ENCODE measurements at places on chromosomes 12 and 14.

- DNase-seq: no peak
Observed at GRCh38 chr14:71591929-71592328, 340.3 kb upstream of the RGS6 start.

DNA sequence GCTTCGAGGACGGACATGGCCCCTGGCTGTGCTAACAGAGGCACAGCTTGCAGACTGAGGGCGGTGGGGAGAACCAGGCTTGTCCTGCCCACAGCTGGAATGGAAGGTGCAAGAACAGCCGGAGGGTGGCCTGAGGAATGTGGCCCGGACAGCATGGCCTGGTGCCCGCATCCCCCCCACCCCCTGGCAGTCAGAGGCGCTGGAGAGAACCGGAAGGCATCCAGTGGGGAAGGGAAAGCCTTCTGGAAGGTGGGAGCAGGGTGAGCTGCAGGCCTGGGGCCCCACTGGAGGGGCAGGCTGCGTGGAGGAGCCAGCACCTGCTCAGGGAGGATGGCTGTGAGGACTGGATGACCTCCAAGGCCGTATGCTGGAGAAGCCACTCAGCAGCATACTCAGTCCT is 8.1 kb upstream of the CYP46A1 start:
- DNase-seq: no peak

GRCh38 chr12:131738196-131738595 is 27.3 kb downstream of the SFSWAP start:
- no peak for DNase-seq

DNA sequence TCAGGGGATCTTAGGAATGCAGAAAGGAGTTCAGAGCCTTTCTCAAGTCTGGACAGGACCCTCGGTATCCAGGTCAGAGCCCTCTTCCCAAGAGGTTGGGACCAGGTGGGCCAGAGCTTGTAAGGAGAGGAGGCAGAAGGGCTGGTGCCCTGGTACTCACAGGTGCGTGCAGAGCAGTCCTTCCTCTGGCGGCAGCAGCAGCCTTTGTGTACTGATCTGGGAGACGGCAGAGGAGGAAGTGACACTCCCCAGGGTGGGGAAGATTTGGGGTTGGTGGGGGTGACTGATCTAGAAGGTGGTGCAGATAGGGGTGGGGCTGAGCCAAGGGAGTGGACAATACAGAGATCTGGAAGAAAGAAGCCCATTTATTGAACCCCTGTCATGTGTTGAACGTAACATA is at the start of gene ITGB7:
Gene ITGB7, minus strand, starts transcription at position 210 of the 400 bp plus-strand sequence. CDS start 6,808 bp downstream, outside the sequence.
- peak; percentile 79 for DNase-seq

GRCh38 chr12:72146495-72146894 is 125.7 kb upstream of the TRHDE start:
- DNase-seq: no peak

DNA sequence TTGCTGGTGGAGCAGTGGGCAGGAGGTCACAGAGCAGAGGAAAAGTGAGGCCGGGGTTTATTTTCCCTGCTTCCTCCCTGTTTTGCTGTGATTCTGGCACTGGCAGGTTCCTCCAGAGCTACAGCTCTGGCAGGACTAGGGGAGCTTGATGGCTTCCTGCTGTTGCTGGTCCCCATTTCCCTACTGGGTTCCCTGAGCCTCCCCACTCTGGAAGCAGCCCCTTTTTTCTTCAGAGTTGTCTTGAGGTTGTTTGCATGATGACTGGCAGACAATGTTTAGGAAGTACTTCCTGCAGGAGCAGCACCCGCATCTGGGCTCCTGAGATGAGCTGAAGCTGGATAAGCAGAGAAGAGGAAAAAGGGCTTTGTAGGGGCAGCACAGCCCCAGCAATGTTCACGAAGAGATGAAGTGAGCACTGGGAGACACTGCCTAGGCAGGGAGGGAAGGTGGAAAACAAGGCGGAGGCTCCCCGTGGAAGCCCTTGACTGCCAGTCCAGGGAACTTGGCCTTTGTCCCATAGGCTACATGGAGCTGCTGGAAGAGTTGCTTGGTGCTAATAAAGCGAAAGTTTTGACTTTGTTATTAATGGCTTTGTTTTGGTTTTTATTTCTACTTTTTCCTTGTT is 126.9 kb downstream of the SLC38A6 start:
- no peak for DNase-seq

- peak; percentile 48 for DNase-seq
Observed at GRCh38 chr12:109927622-109928021, 27.5 kb downstream of the TCHP start.

- DNase-seq: no peak
Observed at GRCh38 chr14:30445011-30445793, 113.8 kb upstream of the G2E3 start.

GRCh38 chr12:106892075-106892474 is 63.6 kb upstream of the TMEM263 start:
- DNase-seq: no peak

GRCh38 chr12:38664661-38665269 is 240.6 kb downstream of the CPNE8 start:
- no peak for DNase-seq

GRCh38 chr12:55034218-55034617 is 14.4 kb downstream of the NEUROD4 start:
- DNase-seq: no peak

DNA sequence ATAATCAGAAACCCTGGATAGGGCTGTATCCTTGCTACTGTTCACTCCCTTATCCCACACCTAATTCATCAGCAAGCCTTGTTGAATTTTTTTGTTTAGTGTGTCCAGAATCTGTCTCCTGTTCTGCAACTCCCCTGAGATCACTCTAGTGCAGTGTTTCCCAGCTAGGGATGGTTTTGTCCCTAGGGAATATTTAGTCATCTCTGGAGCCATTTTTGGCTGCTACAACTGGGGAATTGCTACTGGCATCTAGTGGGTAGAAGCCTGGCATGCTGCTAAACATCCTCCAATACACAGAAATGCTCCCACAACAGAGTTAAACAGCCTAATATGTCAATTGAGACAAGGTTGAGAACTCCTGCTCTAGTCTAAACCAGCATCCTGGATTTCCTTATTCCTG is 248.0 kb downstream of the NPAS3 start:
- no peak for DNase-seq

DNA sequence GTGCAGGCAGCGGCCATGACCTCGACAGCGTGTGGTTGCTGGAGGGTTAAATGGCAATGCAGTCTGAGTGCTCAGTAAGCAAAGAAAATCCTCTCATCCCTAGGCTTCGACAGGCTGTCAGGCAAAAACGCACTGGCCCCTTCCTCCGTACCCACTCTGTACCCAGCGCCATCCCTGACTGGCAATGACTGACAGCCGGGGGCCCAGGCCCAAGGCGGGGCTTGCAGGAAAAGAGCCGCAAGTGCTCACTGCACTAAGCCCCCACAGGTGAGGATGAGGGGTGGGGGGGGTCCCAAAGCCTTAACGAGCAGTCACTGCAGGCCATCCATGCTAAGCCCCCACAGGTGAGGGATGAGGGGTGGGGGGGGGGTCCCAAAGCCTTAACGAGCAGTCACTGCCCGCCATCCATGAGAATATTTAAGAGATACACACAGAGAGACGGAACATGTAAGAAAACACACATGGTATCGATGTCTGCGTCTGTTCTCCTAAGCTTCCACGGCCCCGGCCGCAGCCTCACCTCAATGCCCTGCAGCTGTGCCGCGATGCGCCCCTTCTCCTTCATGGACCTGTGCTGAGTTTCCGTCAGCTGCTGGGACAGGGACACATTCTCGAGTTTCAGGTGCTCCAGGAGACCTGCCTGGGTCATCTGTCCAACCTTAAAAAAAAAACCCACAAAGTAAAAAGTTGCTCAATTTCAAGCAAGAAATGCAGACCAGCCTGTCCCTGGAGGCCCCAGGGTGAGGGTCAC is 30.7 kb downstream of the GOLGA3 start:
- DNase-seq: no peak

DNA sequence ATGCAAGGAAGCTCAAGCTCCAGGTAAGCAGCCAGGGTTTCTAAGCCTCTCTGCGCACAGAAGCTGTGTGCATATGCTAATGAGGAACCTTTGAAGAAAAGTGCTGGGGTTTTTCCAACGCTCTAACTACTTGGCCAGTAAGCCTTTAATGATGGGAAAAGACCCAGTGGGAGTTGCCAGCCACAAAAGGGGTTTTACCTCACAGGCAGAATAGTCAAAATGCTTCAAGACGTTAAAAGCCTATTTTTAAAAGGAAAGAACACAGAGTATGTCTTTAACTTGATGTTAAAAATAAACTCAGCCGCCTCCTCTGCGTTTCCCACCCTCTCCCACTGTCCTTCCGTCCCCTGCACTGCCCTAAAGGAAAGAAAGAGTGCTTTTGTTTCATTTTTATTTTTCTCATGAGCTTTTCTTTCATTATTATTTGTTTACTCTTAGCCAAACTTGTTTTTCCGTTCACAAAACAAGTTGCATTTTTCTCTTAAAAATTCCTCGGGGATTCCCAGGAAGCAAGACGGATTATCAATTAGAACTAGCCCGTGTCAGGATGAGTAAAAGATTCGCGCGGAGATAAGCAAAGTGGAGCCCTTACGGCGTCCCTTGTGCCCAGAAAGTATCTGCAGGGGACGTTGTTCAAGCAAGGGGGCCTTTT is 209.8 kb upstream of the NUDT4 start:
- peak; percentile 79 for DNase-seq

DNA sequence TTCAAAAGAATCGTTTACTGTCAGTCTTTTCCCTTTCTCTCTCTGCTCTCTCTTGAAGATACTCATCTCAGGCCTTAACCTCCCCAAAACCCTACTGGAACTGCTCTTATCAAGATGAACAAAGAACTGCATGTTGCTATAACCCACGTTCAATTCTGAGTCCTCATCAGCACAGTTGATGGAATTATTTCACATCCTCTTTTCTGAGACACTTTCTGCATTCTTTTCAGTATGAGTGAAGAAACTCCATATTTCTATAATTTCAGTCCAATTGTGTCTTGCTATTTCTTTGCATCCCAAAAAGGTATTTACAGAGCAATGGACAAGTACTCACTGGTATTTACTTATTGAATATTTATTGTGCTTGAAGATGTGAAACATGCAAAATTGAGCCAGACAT is 160.1 kb upstream of the CPNE8 start:
- no peak for DNase-seq

- DNase-seq: peak; percentile 83
Observed at GRCh38 chr14:89767861-89768268, 186.7 kb downstream of the EFCAB11 start.

DNA sequence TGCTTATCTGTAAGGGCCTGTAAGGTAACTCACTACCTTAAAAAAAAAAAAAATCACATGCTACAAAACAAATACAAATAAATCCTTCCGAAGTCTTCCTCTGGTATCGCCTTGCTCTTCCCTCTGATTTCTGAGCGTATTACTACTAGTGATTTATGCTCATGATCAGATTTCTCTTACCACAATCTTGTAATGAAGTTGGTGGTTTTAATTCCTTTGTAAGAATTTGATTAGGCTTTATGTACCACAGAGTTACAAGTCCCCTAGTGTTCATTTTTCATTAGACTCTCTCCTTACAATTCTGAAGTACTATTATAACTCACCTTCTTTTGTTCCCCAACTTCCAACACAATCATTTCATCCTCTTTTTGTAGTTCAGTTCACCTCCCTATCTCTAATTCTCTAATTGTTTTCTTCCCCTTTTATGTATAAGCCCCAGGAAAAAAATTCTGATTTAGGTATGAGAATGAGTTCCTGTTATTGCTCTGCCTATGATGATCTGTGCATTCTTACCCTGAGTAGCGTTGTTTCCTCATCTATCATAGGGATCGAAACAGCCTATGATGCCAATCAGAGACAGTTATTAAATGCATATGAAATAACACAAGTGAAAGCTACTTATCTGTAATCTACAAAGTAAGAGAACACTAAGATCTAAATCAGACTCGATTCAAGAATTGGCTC is 81.5 kb downstream of the EPS8 start:
- no peak for DNase-seq

DNA sequence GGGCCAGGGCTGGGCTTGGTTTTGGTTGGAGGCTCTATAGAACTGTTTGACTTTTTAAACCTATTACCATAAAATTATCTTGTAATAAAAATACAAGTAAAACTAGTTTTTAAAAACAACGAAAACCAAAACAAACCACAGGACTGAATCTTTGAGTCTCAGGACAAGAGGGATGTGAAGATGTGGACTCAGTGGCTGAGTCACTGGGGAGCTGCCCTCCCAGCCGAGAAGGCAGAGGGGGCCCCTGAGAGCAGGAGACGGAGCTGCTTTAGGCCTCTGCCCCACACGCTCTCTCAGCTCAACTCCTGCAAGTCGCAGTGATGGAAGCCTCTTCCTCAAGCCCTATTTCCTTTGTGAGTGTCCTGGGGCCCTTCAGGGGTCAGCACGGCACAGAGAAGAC is 59.0 kb downstream of the CDC42BPB start:
- no peak for DNase-seq

- peak; percentile 71 for DNase-seq
Observed at GRCh38 chr14:101839236-101839635, 77.7 kb downstream of the PPP2R5C start.

GRCh38 chr12:128318341-128318740 is 51.4 kb downstream of the TMEM132C start:
- DNase-seq: no peak

DNA sequence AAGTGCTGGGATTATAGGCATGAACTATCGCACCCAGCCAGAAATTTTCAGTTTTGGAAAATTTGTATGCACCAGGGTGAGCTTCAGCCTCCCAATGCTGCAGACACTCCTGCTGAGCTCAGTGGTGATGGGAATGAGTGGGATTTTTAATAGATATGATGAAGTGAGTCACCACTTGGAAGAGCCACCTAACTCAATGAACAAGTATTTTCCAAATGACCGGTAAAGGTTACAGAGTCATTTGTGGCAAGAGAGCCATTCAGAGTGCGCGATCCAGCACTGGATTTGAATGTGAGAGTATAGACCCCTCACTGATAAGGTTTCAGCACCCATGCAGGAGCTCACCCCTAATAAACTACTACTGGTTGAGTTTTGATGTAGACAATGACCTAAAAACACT is 100.7 kb downstream of the PPP2R5C start:
- DNase-seq: no peak
